ENCODE measurements at places on chromosomes 13 and 19.

DNA sequence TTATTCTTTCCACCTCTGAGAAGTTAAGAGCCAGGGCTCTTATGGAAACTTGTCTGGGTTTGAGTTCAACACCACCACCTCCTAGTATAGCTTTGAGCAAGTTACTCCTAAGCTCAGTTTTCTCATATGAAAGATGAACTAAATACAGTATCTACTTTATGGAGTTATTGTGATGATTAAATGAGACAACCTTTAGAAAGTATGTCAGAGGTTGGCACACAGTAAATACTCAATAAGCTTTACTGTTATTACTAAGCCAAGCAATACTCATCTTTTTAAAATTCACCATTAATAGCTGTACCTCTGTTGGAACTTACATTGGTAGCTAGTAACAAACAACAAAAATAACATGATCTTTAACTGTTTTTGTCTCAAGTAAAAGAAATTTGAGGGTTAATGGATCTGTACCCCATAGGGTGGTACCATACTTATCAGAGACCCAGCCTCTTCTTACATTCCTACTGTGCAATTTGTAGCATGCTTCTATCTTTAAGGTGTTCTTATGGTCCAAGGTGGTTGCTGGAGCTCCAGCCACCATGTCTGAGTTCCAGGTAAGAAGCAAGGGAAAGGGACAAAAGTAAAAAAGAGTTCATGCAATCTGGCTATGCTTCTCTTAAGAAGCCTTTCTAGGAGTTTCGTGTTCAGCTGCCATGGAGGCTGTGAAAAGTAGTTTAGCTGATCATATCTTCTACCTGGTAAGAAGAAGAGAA lies 24.1 kb upstream of the NDFIP2 start:
- no peak for DNase-seq

DNA sequence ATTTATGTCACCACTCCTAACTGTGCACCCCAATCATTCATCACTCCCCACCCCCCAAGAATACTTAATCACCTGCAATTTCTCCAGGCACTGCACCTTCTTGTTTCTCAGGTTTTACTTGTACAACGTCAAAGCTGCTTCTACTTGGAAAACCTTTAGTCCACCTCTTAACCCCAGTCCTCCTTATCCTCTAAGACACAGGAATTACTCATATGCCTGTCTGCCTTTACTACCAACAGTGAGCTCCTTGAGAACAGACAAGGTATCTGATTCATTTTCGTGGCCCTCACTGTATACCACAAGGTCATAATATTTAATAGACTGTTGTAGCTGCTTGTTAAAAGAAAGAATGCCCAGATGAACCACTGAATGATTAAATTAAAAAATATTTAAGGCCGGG lies 21.0 kb upstream of the NDFIP2 start:
- DNase-seq, result no peak

- DNase-seq, result no peak
Measured at GRCh38 chr13:98743377-98743776, 9.1 kb downstream of the SLC15A1 start.

GRCh38 chr19:11092181-11092538 lies 2.9 kb downstream of the LDLR start:
- DNase-seq, result no peak

- no peak for DNase-seq
Measured at GRCh38 chr13:73702419-73703071, 431.7 kb downstream of the KLF12 start.

All from H4 (cell line).